ENCODE measurements at places on chromosomes 3 and 15.

GRCh38 chr15:33649217-33649933, 318.9 kb upstream of the CHRM5 start:
- no peak for DNase-seq

DNA sequence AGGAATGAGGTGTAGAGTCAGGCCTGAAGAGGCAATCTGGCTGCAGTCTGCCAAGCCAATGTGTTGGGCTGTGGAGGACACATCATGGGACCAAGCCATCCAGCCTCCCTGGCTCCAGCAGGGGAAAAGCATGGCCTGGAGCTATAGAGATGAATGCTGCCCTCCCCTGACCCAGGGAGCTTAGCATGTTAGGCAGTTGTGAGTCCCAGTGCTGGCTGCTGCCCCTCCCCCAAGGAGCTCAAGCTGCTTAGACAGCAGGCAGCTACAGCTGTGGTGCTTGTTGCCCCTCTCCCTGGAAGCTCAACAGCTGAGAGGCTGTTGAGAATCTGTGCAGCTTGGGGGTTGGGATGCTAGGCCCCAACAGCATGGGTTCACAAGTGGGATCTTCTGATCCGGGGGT, 85.6 kb upstream of the DNAJC19 start:
- no peak for DNase-seq

DNA sequence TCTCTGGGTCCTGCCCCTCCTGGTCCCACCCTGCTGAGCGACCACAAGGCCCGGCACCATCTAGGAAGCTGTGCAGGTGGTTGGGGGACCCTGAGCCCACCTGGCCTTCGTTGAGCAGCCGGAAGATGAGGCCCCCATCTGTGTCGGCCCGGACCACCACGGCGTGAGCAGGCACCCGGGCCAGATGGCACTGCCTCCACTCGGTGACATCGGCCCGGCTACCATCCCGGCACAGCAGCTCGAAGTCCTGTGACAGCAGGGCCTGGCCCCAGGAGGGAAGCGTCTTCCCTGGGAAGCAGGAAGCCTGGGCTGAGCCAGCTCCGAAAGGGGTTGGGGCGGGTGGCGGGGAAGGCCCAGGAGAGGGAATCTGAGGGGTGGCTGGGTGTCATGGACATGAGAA, 12.6 kb downstream of the MELTF start:
- DNase-seq, result no peak

- no peak for DNase-seq
Measured at GRCh38 chr3:55718074-55718473, 231.0 kb upstream of the WNT5A start.

- DNase-seq, result no peak
Measured at GRCh38 chr3:138842483-138843188, 7.9 kb upstream of the PIK3CB start.

GRCh38 chr15:78695854-78696253, 54.8 kb upstream of the CHRNB4 start:
- no peak for DNase-seq

DNA sequence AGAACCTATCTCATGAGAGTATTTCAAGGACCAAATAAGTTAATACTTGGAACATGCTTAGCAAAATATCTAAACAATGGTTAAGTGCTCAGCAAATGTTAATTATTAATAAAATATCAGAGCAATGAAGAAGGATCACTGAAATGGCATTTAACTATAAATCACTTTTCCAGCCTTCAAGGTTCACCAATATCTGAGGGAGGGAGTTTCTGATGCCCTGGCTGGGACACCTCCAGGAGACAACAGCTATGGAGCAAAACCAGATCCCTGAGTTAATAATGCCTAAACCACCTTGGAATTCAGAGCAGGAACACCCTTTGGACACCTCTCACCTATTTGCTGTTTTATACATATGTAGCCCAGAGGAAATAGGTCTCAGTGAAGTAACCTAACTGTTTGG, 6.4 kb upstream of the FAM174B start:
- DNase-seq, result no peak

GRCh38 chr3:164406281-164406680, 672.0 kb downstream of the SI start:
- DNase-seq, result no peak

DNA sequence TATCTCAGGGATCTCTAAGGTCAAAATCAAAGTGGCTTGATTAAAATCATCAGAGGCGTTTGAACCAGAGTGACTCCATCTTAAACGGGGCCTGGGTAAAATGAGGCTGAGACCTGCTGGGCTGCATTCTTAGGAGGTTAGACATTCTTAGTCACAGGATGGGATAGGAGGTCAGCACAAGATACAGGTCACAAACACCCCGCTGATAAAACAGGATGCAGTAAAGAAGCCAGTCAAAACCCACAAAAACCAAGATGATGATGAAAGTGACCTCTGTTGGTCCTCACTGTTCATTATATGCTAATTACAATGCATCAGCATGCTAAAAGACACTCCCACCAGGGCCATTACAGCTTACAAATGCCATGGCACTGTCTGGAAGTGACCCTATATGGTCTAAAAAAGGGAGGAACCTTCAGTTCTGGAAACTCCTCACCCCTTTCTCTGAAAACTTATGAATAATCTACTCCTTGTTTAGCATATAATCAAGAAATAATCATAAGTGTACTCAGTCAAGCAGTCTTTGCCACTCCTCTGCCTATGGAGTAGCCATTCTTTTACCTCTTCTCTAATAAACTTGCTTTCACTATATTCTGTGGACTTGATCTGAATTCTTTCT, 143.3 kb upstream of the SLCO3A1 start:
- DNase-seq, result no peak

GRCh38 chr3:30661098-30661873, 54.9 kb downstream of the TGFBR2 start:
- no peak for DNase-seq

DNA sequence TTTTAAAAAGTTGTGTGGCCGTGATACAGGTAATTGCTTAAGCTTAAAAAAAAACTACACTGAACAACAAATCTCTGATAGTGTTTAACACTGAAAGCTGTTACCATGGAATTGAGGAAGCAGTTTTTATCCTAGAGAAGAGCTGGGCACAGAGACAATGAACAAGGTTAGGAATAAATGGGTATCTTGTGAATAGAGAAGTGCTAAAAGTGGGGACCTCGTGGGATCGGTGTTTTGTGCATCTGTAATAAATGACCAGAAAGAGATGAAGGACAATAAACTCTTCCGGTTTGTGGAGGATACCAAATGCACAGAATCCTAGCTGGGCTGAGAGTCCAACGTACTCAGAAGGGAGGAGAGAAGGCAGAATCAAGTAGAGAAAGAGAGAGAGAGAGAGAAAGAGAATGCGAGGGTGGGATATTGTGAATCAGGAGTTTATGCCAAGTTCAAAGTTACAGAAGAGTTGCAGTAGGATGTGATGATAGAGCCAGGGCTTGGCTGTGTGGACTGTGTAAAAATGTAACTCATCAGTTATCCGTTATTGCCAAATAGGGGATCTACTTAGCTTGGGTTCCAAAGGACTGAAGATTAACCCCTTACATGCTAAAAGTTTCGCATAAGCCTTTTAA, 148.9 kb downstream of the IL20RB start:
- no peak for DNase-seq

DNA sequence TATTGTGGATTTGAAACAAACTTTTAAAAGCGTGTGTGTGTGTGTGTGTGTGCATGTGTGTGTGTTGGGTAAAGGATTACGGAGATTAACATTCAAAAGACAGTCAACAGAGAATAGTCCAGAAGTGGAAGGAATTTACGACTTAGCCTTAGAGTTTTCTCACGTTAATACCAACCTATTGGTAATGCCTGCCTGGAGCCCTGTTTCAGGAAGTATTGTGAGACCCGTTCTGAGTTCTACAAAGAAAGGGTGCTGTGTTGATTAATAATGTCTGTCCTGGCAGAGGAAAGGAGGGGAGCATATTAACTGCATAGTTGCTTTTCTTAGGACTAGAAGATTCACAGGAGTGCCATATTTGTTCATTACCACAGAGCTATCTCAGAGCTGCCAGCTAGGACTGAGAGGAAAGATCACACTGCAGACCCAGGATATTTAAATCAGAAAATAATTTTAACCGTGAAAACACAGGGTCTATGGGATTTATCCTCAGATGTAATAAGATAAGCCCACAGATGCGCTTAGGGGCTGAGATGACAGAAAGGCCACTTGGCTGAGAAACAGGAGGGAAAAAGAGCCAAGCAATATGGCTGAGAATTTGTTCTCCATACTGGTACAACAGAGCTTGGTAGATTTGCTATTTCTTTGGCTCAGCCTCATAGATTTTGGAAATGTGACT, 40.5 kb upstream of the FRMD4B start:
- DNase-seq, result no peak

- no peak for DNase-seq
Measured at GRCh38 chr3:106056931-106057330, 188.1 kb upstream of the CBLB start.

GRCh38 chr15:74402873-74403587, 30.7 kb downstream of the SEMA7A start:
- no peak for DNase-seq

GRCh38 chr3:89326997-89327396, 219.6 kb downstream of the EPHA3 start:
- DNase-seq, result no peak

DNA sequence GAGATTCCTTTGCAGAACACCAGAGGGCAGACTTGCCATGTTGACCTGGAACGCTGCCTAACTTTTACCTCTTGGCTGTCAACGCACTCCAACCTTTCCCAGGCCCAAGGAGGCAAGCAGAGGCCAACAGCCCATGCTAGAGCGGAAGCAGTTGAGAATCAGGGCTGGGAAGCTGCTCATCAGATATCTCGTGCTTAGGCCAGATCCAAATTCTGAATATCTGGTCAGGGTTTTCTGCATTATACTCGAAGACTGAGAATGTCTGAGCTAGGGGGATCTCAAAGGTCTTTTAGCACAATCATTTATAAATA, 2.5 kb downstream of the XIRP1 start:
- peak; percentile 80 for DNase-seq

GRCh38 chr3:164459521-164460151, 618.7 kb downstream of the SI start:
- DNase-seq, result no peak

DNA sequence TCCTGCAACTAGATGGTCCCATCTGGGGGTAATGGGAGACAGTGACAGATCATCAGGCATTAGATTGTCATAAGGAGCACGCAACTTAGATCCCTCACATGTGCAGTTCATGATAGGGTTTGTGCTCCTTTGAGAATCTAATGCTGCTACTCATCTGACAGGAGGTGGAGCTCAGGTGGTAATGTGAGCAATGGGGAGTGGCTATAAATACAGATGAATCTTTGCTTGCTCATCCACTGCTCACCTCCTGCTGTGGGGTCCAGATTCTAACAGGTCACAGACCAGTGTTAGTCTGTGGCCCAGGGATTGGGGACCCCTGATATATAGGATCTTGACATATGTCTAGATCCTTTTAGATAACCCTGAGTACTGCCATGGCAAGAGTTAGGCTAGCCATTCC, 52.7 kb downstream of the RASGRF1 start:
- no peak for DNase-seq

DNA sequence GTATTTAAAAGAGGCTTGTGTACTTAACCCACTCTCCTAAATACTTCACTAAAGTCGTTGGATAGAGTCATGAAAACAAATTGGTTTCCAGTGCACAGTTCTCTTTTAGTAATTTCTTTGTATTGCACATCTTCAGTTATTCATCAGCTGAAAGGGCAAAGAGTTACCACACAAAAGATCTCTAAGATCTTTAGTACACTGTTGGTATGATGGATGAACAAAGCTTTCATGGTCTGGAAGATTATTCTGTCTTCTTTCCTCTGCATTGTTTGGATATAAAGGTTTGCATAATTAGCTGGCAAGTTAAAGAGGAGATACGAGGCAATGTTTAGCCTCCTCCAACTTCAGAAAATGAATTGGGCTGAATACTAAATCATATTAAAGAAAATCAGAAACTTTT, 40.5 kb downstream of the BCHE start:
- DNase-seq, result no peak

DNA sequence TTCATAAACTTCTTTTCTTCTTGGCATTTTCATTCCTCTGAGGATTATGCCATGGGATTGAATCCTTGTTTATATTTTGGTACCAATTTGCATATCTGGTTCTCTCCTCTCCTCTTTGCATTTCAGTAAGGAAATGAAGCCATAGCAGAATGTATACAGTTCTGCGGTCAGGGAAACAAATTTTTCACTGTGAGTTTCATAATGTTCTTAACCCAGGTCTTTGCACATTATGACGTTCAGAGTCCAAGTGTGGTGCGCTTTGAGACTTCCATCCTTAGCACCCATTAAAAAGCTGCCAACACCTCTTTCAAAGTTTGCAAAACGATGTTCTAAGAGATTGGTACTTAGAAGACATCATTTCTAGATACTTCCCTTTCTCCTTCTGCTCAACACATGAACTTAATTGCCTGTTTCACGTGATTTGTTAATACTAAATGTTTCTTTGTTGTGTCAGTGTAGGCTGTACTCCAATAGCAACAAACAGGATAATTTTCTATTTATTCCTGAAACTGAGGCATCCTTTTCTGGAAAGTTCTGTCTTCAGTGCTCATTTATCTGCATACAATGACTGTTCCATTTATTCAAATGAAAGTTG, 953.1 kb upstream of the NR2F2 start:
- no peak for DNase-seq

- DNase-seq, result no peak
Measured at GRCh38 chr3:66075281-66075680, 36.6 kb upstream of the MAGI1 start.

DNA sequence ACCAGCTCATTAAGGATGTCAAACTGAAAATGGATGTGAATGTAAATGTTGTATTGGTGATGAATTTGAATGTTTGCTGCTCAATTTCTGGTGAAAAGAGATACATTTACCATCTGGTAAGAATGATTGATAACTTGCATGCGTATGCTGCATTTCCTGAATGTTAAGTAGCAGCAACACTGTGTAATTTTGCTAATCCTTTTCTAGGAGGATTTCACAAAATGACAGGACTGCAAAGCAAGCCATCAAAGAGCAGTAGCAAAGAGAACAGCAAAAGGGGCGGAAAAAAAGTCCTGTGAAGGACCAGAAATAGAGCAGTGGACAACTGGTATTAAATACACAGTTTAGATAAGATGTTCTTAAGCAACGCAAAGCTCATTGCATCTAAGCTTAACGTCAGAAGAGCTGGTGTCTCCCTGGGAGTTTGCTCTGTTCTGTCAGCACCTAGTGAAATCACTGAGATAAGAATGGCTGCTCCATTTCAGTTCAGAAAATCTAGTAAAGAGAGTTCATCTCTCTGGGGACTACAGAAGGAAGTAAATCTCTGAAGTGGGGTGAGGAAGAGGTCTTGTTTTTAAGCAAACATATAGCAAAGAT, 23.5 kb upstream of the PAQR5 start:
- DNase-seq, result no peak

GRCh38 chr15:81060907-81061306, 60.2 kb downstream of the TLNRD1 start:
- no peak for DNase-seq
